ENCODE measurements at places on chromosomes 5 and 9.
A peak's percentile ranks its signal among the peaks of the same experiment; 100 is the strongest.

DNA sequence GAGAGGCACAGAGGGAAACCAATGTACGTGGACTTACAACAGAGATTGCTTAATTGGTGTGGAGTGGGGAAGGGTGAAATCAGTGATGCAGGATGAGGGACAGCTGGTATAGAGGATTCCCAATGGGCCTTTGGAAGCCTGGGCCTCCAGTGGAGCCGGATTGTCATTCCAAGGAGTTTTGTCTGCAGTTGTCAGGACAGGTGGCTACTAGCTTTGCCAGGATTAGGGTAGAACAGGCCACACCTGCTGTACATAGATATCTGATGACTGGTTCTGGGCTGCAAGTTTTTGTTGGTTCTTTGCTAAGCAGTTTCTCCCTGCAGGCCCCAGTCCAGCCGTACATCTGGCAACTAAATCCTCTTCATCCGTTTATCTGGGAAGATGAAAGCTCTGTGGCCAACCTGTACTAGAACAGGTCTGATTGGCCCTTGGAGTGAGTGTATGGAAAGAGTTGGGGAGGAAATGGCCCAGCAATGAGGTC, 4.2 kb downstream of the SKP2 start:
- DNase-seq = no peak
- no peak overlapping the region for H3K27ac ChIP-seq
- H3K36me3 ChIP-seq = no peaks in the 10 kb centered on the region
- H3K27me3 ChIP-seq = no peaks in the 10 kb centered on the region
- no peak overlapping the region for H3K4me3 ChIP-seq

DNA sequence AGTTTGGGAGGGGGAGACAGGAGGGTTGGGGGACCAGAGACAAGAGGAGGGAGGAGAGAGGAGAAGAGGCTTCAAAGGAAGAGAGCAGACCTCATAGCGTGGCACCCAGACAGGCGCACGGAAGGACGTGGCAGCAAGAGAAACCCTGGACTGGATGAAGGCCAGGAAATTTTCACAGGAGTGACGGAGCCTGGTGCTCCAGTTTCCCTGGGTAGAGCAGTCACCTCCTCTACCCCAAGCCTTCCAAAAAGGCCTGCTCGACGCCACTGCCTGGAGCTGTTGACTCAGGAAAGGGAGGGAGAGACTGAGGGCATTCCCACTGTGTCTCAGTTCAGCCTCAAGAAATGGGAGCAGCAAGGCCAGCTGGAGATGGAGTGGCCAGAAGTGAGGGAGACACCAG, 19.3 kb downstream of the AK8 start:
- peaks cover 8% of the 10 kb centered on the region for H3K4me1 ChIP-seq
- H3K4me3 ChIP-seq = no peak overlapping the region
- H3K27ac ChIP-seq = no peak overlapping the region

GRCh38 chr5:112084149-112084548, 327.2 kb upstream of the NREP start:
- H3K4me1 ChIP-seq = no peaks in the 10 kb centered on the region
- H3K27ac ChIP-seq = no peak overlapping the region
- no peaks in the 10 kb centered on the region for H3K27me3 ChIP-seq
- no peaks in the 10 kb centered on the region for H3K36me3 ChIP-seq
- H3K4me3 ChIP-seq = no peak overlapping the region

DNA sequence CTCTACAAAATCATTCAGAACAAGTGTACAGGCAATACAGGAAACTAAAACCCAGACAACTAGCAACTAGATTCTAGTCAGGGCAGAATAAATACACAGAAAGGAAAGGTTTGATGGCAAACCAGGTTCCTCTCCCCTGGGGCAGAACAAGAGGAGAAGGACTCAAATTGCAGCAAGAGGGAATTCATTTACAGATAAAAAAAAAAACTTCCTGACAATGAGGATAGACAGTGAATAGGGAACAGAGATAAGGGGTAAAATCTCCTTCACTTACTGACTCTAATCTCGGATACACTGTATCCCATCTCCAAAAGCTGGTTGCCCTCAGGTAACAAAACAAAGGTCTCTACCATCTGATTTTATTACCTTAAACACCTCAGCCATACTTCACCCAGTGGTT, 244.0 kb downstream of the SEC61B start:
- H3K4me1 ChIP-seq = no peaks in the 10 kb centered on the region
- no peaks in the 10 kb centered on the region for H3K36me3 ChIP-seq
- H3K27ac ChIP-seq = no peak overlapping the region

DNA sequence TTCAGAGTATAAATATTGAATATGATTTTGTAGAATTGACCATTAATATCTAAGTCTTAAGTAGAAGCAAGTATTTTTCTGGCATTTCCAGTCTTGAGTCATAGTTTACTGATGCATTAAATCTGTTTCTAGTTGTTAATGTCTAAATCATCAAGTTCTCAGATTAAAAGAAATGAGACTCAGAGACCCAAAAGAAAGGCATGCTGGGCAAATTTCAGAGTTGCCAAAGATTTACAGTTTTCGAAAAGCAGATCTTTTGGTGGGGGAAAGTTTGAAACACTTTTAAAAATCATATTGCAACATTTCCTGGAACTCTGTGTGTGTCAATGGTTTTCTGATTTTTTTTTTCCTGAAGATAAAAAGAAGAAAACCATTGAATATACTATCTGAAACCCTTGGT, 60.9 kb downstream of the ANKRD55 start:
- H3K4me1 ChIP-seq = peaks cover 22% of the 10 kb centered on the region
- no peak overlapping the region for H3K27ac ChIP-seq
- DNase-seq = no peak
- H3K4me3 ChIP-seq = no peak overlapping the region
- no peaks in the 10 kb centered on the region for H3K36me3 ChIP-seq

DNA sequence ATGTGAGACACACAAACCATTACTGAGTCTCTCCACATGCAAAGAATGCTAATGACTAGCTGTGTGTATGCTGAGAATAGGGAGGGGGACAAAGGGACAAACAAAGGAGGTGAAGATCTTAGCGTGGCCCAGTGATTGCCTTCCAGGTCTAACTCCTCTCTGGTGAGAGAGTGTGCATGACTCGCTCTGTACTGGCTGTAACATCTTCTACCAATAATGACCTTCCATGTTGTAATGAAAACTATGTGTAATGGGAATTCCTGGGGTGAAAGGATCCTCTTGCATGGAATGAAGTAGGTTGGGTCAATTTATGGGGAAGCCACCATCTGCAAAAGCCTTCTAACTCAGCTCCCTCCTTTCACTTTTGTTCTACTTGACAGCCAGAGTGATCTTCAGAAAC, 24.4 kb upstream of the GPR151 start:
- H3K27me3 ChIP-seq = no peaks in the 10 kb centered on the region
- no peaks in the 10 kb centered on the region for H3K36me3 ChIP-seq
- H3K27ac ChIP-seq = no peak overlapping the region
- DNase-seq = no peak
- H3K4me1 ChIP-seq = no peaks in the 10 kb centered on the region

DNA sequence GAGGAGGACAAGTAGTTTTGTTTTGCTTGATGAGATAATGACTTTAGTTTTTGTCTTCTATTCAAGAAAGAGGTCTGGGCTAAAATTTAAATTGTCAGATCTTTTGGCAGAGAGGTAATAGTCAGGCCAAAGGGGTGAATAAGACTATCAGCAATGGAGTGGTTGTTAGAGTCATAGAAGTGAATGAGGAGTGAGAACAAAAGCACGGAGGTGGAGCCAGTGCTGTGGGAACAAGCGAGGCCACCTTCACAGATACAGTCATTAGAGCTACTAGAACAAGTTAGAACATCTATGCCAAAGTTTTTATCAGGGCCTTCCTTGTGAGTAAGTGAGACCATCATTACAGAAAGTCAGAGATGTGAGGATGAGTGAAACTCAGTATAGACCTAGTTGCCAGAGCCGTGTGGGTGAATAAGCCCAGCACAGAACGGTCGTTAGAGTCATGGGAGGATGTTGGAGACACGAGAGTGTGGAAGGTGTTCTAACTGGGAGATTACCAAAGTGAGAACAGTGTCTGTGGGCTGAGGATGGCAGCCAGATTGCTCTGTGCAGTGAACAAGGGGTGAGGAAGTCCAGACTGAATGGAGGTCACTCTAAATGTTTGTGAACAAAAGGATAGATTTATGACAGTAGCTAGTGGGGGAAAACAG, 135.1 kb downstream of the RPS23 start:
- no peak overlapping the region for H3K27ac ChIP-seq
- H3K27me3 ChIP-seq = no peaks in the 10 kb centered on the region
- no peaks in the 10 kb centered on the region for H3K36me3 ChIP-seq
- no peak for DNase-seq

GRCh38 chr5:139671096-139671841, 23.1 kb downstream of the CXXC5 start:
- H3K27me3 ChIP-seq = no peaks in the 10 kb centered on the region
- H3K27ac ChIP-seq = no peak overlapping the region
- no peak overlapping the region for H3K4me3 ChIP-seq
- peaks cover 55% of the 10 kb centered on the region for H3K4me1 ChIP-seq

DNA sequence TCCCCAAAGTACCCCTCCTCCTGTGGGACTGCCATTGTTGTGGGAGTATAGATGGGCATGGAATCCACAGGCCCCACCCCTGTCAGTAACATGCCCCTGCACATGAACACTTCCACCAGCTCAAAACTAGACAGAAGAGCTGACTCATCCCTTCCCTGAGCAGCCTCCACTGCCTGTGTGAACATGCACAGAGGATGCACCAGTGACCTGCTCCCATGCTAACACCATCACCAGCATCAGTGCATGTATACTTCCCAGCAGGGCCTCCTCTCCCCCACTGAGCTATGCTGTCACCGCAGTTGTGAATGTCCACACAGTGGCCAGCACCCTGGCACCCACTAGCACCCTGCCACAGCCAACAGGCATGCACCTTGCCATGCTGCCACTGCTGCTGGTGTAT, 939.8 kb downstream of the EFNA5 start:
- no peak overlapping the region for H3K27ac ChIP-seq
- no peaks in the 10 kb centered on the region for H3K4me1 ChIP-seq

DNA sequence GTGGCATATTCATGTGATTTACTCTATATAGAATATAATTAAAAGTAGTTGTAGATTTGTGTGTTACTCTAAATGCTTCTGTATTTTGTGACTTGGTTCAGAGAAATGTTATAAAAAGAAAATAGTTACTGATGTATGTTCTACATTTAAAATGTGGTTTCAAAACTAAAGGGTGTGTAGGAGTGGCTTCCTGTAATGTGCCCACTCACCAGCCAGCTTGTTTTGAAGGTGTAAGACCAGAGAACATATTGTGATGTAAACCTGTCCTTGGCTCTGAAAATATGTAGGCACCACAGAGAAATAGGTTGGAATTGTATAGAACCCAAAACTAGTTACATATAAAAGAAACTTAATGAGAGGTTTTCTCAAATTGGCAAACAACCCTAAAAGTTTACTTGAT, 51.2 kb upstream of the ARRDC3 start:
- DNase-seq = no peak
- no peak overlapping the region for H3K4me3 ChIP-seq
- no peaks in the 10 kb centered on the region for H3K4me1 ChIP-seq
- H3K27me3 ChIP-seq = no peaks in the 10 kb centered on the region

DNA sequence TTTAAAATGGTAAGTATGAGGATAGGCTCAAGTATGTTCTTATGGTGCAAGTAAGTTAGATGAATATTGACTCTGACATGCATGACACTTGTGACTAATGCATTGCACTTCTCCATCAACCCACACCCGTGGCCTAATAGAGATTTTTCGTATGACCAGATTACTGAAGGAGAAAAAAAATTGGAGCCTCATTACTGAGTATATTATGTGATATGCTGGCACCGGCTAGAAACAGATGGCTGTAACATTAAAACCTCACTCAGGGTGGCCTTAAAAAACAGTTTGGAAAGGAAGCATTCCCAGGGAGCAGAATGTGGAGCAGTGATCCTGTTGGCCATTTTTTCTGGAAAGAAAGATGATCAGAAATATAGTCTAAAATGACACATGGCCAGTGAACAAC, 766.4 kb downstream of the PRELID2 start:
- H3K36me3 ChIP-seq = no peaks in the 10 kb centered on the region
- H3K4me1 ChIP-seq = no peaks in the 10 kb centered on the region
- DNase-seq = no peak
- no peaks in the 10 kb centered on the region for H3K27me3 ChIP-seq

GRCh38 chr5:92695123-92696003, 885.7 kb downstream of the NR2F1-AS1 start:
- H3K36me3 ChIP-seq = no peaks in the 10 kb centered on the region
- no peaks in the 10 kb centered on the region for H3K4me1 ChIP-seq
- no peak overlapping the region for H3K4me3 ChIP-seq
- no peak overlapping the region for H3K27ac ChIP-seq
- DNase-seq = no peak

DNA sequence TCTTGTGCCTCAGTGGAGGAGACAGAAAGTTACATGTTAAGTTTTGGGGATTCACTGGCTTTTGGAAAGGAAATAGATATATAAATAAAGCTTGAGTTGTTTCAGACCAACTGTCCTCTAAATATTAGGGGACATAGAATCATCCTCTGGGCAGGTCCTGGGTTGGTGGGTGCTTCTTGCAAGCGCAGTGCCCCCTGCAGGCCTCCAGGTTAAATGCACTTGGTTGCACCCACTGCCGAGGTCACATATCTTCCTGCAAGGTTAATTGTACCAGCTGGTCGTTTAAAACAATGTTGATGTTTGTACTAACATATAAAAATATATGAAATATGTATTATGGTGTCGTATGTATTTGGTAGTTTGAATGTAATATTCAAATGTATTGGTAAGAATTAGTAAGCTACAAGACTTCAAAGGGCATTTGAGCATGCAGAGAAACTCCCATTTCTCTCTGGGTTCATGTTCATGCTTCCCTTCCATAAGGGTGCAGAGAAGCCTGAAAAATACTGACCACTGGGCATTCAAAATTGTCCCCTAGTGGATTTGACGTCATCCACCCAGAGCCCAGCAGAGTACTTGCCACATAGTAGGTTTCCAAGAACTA, 87.0 kb downstream of the ZNF618 start:
- no peaks in the 10 kb centered on the region for H3K36me3 ChIP-seq
- peak; percentile 65 for DNase-seq
- H3K4me1 ChIP-seq = peaks cover under 1% of the 10 kb centered on the region
- H3K4me3 ChIP-seq = no peak overlapping the region
- no peaks in the 10 kb centered on the region for H3K27me3 ChIP-seq

DNA sequence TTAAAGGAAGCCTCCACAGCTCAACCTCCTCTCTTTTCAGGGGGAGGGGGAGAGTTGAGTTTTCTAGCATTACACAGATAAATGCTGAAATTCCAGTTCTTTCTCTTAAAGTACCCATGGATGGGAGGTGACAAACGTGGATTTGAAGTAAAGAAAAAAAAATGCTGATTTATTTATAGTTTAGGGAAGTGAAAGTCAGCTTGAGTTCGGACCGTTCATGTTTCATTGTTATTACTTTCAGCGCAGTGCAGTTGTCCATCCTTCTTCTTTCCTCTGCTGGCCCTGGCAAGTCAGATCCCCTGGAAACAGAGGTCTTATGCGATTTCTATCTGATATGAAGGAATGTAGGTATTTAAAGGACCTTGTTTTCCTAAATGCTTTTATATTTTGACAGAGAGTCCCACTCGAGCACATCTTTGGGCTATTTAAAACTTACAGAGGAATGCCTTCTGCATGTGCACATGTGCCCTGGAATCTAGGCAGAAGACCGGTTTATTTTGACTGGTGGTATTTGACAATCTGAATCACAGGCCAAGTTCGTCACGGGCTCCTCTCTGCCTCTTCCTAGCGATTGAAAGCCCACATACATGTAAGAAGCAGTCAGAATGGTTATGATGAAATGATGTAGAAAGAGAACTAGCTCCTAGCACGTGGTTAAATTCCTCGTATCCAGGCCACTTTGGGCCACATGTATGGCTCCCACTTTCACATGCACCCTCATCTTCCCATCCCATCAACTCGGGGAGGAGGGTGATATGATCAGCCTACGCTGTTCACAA, 385.2 kb upstream of the KLF4 start:
- H3K4me1 ChIP-seq = no peaks in the 10 kb centered on the region
- no peaks in the 10 kb centered on the region for H3K27me3 ChIP-seq
- H3K4me3 ChIP-seq = no peak overlapping the region
- H3K27ac ChIP-seq = no peak overlapping the region
- DNase-seq = no peak
